ENCODE measurements at places on chromosomes 2 and 18. TPM values are rescaled to one million over a fixed set of nuclear protein-coding genes. Genes with fewer than 3 reads are reported as not detected.
A peak's percentile ranks its signal among the peaks of the same experiment; 100 is the strongest.

GRCh38 chr2:37090019-37090477 lies 5.7 kb downstream of the GPATCH11 start:
- H3K4me3 ChIP-seq: no peak overlapping the region
- H3K36me3 ChIP-seq: peaks cover 17% of the 10 kb centered on the region
- H3K27me3 ChIP-seq: no peaks in the 10 kb centered on the region
- H3K27ac ChIP-seq: no peak overlapping the region
- H3K4me1 ChIP-seq: peaks cover 10% of the 10 kb centered on the region

The GPR155 gene
- total RNA-seq: 19.1 TPM

The CACNB4 gene
- total RNA-seq: 2.1 TPM

The SGO2 gene
- 3.3 TPM for total RNA-seq

- no peak for DNase-seq
- no peak overlapping the region for H3K4me3 ChIP-seq
- no peaks in the 10 kb centered on the region for H3K27me3 ChIP-seq
- H3K27ac ChIP-seq: no peak overlapping the region
- no peaks in the 10 kb centered on the region for H3K36me3 ChIP-seq
These were observed 114.0 kb downstream of the DSEL start for GRCh38 chr18:67402543-67402942.

DNA sequence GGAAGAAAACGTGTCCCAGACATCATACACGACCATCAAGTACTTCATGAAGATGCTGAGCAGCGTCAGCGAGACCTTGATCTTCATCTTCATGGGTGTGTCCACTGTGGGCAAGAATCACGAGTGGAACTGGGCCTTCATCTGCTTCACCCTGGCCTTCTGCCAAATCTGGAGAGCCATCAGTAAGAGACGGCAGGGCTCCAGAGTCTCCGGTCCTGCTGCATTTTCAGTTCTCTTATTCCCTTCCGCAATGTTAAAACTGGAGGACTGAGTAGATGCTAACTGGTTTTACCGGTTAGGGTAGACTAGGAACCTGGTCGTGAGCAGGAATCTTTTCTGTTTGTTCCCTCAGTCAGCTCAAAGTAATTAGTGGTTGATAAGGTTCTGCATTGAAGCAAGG lies 32.3 kb downstream of the SLC9A4 start:
- no peak for DNase-seq
- H3K27ac ChIP-seq: no peak overlapping the region
- no peaks in the 10 kb centered on the region for H3K36me3 ChIP-seq
- H3K4me3 ChIP-seq: no peak overlapping the region
- H3K4me1 ChIP-seq: no peaks in the 10 kb centered on the region

GRCh38 chr2:40220177-40220925 lies 231.5 kb downstream of the SLC8A1 start:
- H3K27me3 ChIP-seq: no peaks in the 10 kb centered on the region
- peak; percentile 78 for DNase-seq
- H3K4me1 ChIP-seq: no peaks in the 10 kb centered on the region
- H3K27ac ChIP-seq: peak overlapping the region; percentile 24

- H3K4me1 ChIP-seq: no peaks in the 10 kb centered on the region
- no peak overlapping the region for H3K27ac ChIP-seq
- no peaks in the 10 kb centered on the region for H3K36me3 ChIP-seq
- DNase-seq: no peak
These were observed 86.3 kb upstream of the NPAS2 start for GRCh38 chr2:100733391-100734187.

DNA sequence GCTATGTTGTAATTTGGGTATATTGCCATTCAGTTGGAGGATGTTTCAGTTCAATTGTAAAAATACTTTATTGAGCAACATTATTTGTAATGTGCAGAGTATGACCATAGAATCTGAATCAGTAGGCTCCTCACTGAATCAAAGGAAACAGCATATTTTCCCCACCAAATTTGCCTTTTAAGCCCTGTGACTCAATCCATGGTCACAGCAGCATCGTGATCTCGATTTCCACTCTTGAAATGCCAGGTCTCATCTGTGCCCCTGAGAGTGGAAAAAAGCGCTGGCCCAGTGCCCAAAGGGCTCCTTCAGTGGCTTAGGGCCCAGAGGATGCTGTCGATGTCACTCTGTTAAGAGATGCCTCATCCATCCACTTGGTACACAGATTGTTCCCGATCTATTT lies 57.5 kb downstream of the FHOD3 start:
- no peaks in the 10 kb centered on the region for H3K36me3 ChIP-seq
- H3K4me3 ChIP-seq: no peak overlapping the region
- DNase-seq: no peak
- H3K27ac ChIP-seq: no peak overlapping the region
- H3K4me1 ChIP-seq: no peaks in the 10 kb centered on the region

GRCh38 chr2:170505631-170506275 lies 209.4 kb upstream of the SP5 start:
- peaks cover 41% of the 10 kb centered on the region for H3K4me1 ChIP-seq
- peak; percentile 94 for DNase-seq
- H3K27me3 ChIP-seq: no peaks in the 10 kb centered on the region
- H3K4me3 ChIP-seq: peak overlapping the region; percentile 22
- H3K36me3 ChIP-seq: no peaks in the 10 kb centered on the region

- peaks cover 5% of the 10 kb centered on the region for H3K4me1 ChIP-seq
- H3K4me3 ChIP-seq: no peak overlapping the region
- peaks cover 8% of the 10 kb centered on the region for H3K27me3 ChIP-seq
- DNase-seq: no peak
These were observed 143.6 kb upstream of the GLI2 start for GRCh38 chr2:120592084-120592483.

- H3K27ac ChIP-seq: peak overlapping the region; percentile 58
- H3K36me3 ChIP-seq: no peaks in the 10 kb centered on the region
- no peak overlapping the region for H3K4me3 ChIP-seq
- H3K4me1 ChIP-seq: peaks cover 77% of the 10 kb centered on the region
These were observed 18.5 kb upstream of the IGFBP5 start for GRCh38 chr2:216713691-216714336.

DNA sequence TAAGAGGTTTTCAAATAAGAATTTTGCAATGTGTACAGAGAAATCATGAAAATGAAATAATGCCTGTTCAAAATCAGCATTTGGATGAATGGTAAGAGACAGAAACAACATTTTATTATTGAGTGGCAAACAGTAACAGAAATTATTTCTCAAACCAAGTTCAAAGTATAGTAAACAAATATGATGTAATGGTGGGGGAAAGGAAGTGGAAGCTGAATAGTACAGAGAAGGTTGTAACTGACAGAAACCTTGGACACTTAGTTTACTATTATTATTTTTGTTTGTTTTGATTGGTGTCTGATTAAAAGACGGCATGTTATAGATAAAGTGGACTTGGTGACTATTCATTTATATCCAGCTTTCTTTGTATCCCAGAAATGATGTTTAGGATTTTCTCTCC lies 1637.4 kb upstream of the ACVR2A start:
- DNase-seq: no peak
- H3K27me3 ChIP-seq: no peaks in the 10 kb centered on the region
- H3K4me1 ChIP-seq: no peaks in the 10 kb centered on the region
- H3K36me3 ChIP-seq: no peaks in the 10 kb centered on the region
- no peak overlapping the region for H3K27ac ChIP-seq
- H3K4me3 ChIP-seq: no peak overlapping the region

- no peak overlapping the region for H3K4me3 ChIP-seq
- no peaks in the 10 kb centered on the region for H3K36me3 ChIP-seq
- no peaks in the 10 kb centered on the region for H3K4me1 ChIP-seq
- H3K27me3 ChIP-seq: peaks cover 11% of the 10 kb centered on the region
- no peak overlapping the region for H3K27ac ChIP-seq
These were observed 5.3 kb downstream of the TRPM8 start for GRCh38 chr2:233922471-233922870.

- no peak for DNase-seq
- no peaks in the 10 kb centered on the region for H3K27me3 ChIP-seq
- H3K27ac ChIP-seq: no peak overlapping the region
- no peak overlapping the region for H3K4me3 ChIP-seq
- no peaks in the 10 kb centered on the region for H3K36me3 ChIP-seq
These were observed 740.8 kb upstream of the HS6ST1 start for GRCh38 chr2:129059476-129059875.

GRCh38 chr2:164692958-164693357 lies 71.7 kb upstream of the GRB14 start:
- H3K4me1 ChIP-seq: no peaks in the 10 kb centered on the region
- H3K36me3 ChIP-seq: no peaks in the 10 kb centered on the region
- H3K27ac ChIP-seq: no peak overlapping the region
- H3K27me3 ChIP-seq: no peaks in the 10 kb centered on the region
- H3K4me3 ChIP-seq: no peak overlapping the region
- no peak for DNase-seq

- H3K36me3 ChIP-seq: no peaks in the 10 kb centered on the region
- peak overlapping the region; percentile 76 for H3K27ac ChIP-seq
- peaks cover 12% of the 10 kb centered on the region for H3K4me1 ChIP-seq
- no peaks in the 10 kb centered on the region for H3K27me3 ChIP-seq
- H3K4me3 ChIP-seq: no peak overlapping the region
These were observed 15.2 kb downstream of the GNLY start for GRCh38 chr2:85709401-85709811.

DNA sequence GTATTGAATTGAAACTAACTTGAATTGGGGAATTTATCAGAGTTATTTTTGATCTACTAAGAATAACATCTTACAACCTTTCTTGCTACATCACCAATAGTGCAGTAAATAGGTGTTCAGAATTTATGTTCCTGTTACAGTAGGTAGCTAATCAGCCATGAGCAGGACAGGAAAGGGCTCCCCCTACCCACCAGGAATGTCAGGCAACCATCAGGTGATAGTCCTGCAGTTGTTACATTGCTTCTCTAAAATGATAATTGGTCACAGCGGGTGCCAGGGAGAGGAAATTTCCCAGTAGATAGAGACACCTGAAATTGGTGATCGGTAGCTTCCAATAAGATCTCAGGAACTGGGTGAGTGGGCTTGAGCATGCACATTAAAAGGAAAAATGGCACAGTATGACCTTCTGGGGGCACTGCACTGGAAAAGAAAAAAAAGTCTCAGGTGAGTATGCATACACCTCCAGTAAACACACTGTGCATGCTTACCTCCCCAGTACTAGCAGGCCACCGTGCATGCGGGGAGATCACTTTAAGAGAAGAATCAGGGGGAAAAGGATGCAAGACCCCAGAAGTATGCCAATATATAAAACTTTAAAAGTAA lies 1092.0 kb upstream of the LRRTM1 start:
- no peak for DNase-seq
- no peak overlapping the region for H3K4me3 ChIP-seq
- H3K27me3 ChIP-seq: no peaks in the 10 kb centered on the region

- H3K36me3 ChIP-seq: no peaks in the 10 kb centered on the region
- DNase-seq: peak; percentile 61
- H3K4me1 ChIP-seq: no peaks in the 10 kb centered on the region
- no peak overlapping the region for H3K4me3 ChIP-seq
These were observed 6.8 kb downstream of the NEU4 start for GRCh38 chr2:241815477-241816430.

DNA sequence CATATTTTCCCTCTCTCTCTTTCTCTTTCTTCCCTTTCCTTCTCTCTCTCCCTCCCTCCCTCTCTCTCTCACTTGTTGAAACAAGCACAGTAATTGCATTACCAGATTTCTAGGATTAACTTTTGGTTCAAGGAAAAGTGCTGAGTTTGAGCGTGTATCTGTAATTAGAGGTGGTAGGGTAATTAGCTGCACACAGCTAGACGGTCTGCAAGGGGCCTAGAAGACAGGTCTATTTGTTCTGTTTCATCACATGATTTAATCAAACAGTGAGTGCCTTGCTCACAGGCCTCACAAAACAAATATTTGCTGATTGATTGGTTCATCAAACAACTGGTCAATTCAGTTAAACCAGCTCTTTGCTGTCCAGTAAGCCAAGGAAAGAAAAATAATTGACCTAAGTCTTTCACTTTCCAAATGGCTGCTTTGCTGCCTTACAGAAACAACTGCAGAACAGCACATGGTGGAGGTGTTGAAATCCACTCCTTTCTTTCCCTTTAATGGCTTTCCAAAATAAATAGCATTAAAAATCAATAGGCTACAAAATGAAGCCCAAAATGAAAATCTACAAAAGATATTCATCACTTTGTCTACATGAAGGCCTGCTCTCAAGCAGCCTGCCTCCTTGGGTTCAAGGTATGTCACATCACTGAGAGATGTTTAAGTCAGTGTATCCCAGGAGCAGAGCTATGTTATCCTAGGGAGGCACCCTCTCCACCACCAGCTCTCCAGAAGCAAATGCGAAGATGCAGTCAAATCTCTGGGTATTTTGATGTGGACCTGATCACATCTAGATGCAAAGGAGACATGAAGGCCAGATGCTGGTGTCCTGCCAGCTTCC lies 264.4 kb upstream of the SIX2 start:
- no peak overlapping the region for H3K27ac ChIP-seq
- H3K36me3 ChIP-seq: no peaks in the 10 kb centered on the region
- no peak overlapping the region for H3K4me3 ChIP-seq
- no peak for DNase-seq
- H3K27me3 ChIP-seq: no peaks in the 10 kb centered on the region

The ONECUT2 gene
- not detected for total RNA-seq

DNA sequence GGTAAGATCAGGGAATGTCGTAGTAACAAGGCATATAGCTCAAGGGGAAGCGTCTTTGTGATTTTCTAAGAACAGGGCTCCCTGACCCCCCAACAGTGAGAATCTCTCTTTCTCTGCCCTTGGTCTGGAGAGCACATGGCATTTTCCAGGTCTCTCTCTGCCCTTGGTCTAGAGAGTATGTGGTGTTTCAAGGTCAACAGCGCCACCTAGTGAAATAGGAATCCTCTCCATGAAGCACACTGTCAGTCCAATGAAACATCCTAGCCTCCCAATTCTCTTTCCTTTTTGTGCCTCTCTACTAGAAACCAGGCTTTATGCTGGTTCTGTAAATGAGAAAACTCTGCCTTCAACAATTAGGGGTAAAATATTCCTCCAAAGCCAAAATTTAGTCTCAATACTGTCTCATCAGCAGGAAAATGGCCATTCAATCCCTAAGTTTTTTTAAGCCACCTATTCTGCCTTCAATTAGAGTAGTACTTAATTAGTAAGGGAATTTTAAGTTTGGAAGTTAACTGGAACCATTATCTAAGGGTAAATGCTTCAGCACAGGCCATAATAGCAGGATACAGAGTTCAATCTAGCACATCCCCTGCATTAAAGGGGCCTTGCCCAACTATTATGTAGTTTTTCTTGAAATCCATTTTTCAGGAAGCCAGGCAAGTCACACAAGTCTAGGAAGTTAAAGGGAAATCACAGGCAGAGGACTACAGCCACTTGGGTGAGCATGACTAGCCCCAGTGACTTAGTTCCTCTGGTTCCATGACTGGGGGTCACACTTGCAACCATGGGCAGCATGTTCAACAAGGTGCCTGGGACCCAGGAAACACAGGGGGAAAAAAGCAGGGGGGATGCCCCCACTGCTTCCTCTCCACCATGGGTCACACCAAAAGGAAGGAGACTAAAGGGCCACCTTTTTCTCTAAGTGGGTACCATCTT lies 12.4 kb downstream of the DYM start:
- H3K27me3 ChIP-seq: no peaks in the 10 kb centered on the region
- H3K27ac ChIP-seq: no peak overlapping the region
- H3K36me3 ChIP-seq: no peaks in the 10 kb centered on the region
- DNase-seq: no peak

- no peak for DNase-seq
- H3K4me3 ChIP-seq: no peak overlapping the region
- no peaks in the 10 kb centered on the region for H3K27me3 ChIP-seq
- H3K27ac ChIP-seq: no peak overlapping the region
These were observed 83.8 kb upstream of the REG3G start for GRCh38 chr2:78941751-78942150.

Data from sigmoid colon (tissue), 7 donors.